Gastrocnemius medialis (tissue), 4 donors: ENCODE measurements at places on chromosomes 2 and 18. TPM values are rescaled to one million over a fixed set of nuclear protein-coding genes. Genes with fewer than 3 reads are reported as not detected.
A peak's percentile ranks its signal among the peaks of the same experiment; 100 is the strongest.

- no peak for DNase-seq
These were observed 284.1 kb downstream of the IRS1 start for GRCh38 chr2:226515344-226516055.

DNA sequence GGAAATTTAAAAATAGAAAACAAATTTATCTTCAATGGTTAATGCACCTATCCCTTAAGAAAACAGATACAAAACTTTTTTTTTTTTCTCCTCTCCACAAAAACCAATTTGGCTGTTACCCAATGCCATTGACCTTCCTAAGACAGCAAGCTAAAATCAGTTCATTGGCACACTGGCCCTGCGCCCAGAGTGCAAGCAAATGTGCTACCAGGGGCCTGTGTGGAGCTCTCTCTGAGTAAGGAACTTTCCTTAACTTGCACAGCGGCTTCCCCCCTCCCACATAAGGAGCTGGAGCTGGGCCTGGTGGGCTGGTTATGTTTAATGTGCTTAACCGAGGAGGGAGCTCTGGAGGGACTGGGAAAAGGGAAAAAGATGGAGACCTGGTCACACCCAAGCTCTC, 17.6 kb upstream of the POU3F3 start:
- no peak for DNase-seq

DNA sequence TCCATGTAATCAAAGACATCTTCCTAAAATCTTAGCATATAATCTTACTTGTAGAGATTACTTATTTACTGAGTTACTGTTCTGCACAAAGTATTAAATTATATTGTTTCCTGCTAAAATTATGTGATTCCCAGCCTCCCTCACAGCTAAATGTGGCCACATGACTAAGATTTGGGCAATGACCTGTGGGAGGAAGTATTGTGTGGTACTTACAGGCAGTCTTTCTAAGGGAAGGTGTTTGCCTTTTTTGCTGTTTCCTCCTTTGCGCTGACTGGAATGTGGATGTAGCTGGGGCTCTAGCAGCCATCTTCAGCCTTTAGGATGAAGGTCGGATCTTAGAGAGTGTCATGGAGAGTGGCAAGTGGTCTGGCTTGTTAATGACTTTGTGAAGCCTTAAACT, 146.3 kb upstream of the APCDD1 start:
- no peak for DNase-seq

DNA sequence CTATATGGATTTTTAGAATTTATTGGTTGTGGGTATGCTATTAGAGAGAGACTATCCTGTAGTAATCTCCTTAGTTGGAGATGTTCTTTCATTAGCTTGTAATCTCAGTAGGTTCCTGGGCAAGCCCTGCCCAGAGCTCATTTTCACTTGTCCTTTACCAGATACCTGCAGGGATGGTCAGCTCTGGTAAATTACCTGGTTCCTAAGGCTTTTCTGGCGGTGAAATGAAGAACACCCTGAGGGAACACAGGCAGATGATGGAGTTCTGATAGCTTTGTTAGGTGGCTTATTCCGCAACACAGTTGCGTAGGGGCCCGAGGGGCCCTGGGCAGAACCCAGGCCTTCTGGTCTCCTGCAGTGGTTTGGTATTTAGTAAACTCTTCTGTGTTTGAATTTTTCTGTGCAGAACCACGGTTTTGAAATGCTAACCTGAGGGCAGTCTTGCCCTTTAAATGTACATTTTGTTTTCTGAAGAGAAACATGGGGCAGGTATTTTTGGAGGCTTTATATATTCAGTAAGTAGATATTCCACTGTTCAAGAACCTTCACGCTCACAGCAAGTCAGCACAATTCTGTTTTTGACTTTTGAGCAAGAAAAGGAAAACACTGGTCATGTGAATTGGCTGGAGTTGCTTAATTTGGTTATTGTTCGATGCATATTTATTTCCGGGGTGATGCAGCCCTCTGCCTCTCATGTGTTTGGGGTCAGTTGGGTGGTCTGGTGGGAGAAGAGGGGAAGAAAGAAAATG, 22.4 kb downstream of the ZNF532 start:
- DNase-seq: no peak

DNA sequence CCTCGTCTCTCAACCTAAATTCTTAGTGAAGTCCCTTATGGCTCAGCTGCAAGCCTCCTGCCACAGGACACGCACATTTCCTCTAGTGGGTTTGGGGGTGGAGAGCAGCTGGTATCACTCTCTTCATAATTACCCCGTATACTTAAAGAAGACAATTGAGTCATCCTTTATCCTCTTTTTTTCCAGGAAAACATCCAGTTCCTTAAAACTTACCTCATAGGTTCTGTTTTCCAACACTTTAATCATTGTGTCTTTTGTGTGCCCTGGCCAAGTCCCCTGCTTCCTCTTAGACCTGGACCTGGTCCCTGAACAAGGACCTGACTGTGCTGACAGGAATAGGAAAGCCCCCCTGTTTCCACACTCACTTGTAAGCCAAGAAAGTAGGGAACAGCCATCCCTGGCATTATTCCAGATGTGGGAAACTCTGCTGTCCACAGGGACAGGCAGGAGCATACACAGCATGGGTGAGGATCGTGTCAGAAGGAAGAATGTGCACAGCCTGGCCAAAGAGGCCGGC, 42.3 kb upstream of the MYO1B start:
- no peak for DNase-seq

- no peak for DNase-seq
These were observed 18.6 kb downstream of the THADA start for GRCh38 chr2:43576981-43577892.

DNA sequence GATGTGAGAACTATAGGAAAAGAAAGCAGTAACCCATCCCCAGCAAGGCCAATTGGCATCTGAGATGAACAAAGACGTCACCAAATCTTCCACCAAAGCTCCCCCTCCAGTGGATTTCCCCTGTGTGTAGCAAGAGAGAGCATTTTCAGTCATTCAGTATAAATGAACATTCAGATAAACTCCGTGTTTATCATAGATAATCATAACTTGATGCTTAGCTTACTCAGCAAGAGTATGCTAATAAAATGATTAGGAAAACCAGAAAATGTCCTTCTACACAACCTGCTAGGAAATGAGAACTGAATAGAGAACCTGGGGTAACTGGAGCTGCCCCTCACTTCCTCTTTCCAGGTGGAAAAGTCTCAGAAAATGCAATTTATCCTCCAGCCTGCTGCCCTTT, 198.0 kb upstream of the CCDC150 start:
- DNase-seq: no peak

Gene SOWAHC
- 1.4 TPM for total RNA-seq

GRCh38 chr2:147855977-147856376, 11.1 kb downstream of the ACVR2A start:
- no peak for DNase-seq

DNA sequence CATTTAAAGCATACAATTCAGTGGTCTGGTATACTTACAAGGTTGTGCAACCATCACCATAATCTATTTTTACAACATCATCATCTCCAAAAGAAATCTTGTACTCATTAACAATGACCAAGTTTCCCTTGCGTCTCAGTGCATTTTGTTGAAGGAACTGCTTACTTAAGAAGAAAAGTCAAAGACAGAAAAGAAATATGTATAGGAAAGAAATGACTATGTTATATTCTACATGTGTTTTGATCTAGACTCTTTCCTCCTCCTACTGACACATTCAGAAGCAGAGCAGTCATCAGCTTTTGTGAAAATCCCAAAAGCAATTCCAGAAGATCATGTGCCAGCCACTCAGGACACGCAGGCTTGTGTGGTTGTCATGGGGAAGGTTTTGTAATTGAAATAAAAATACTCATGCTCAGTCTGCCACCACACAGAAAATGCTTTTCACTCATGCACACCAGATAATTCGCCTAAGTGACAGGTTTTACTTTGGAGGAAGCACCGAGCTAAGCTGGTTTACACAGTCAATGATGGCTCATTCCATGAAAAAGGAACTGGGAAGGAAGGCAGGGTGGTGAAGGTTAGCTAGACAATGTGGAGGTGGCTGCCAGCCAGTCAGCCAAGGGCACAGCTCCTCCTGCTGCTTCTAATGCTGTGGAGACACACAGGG, 158.5 kb upstream of the REV1 start:
- no peak for DNase-seq

Gene IHH
- not detected for total RNA-seq

Gene C2orf69
- 10.3 TPM for total RNA-seq

- no peak for DNase-seq
These were observed 480.8 kb upstream of the KLHL29 start for GRCh38 chr2:22904126-22904684.

- no peak for DNase-seq
These were observed 82.2 kb upstream of the LGALSL start for GRCh38 chr2:64371727-64372126.

DNA sequence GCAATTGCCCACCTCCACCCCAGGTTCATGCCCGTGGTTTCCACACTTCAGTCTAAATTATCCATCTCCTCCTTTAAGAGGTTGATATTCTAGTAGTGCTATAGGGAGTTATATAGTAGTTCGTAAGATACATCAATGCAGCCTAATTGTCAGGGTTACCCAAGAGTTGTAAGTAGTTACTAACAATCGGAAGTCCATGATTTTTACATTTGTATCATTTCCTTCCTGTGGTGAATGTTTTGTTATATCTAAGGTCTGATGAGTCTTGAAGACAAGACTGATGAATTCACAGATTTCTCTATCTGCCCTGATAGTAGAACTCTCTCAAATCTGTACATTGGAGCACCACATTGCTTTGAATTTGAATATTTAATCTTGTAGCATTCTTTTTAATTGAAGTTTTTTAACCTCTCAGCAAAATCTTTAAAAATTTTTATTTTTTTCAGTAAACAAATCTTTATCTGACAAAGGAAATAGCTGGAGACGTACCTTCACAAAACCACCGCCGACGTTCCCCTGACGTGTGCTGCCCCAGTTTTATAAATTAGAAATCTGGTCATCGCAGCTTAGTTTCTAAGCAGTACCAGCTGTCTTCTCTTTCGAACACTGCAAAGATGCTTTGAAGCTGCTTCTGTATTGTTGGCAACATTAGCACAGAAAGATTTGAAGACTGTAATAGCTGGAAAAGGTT, 264.5 kb downstream of the SOCS6 start:
- DNase-seq: no peak

GRCh38 chr2:151638191-151638933, 95.9 kb downstream of the NEB start:
- no peak for DNase-seq

Gene GKN2
- total RNA-seq: not detected

- DNase-seq: no peak
These were observed 6.4 kb downstream of the GALNT14 start for GRCh38 chr2:31131871-31132270.

DNA sequence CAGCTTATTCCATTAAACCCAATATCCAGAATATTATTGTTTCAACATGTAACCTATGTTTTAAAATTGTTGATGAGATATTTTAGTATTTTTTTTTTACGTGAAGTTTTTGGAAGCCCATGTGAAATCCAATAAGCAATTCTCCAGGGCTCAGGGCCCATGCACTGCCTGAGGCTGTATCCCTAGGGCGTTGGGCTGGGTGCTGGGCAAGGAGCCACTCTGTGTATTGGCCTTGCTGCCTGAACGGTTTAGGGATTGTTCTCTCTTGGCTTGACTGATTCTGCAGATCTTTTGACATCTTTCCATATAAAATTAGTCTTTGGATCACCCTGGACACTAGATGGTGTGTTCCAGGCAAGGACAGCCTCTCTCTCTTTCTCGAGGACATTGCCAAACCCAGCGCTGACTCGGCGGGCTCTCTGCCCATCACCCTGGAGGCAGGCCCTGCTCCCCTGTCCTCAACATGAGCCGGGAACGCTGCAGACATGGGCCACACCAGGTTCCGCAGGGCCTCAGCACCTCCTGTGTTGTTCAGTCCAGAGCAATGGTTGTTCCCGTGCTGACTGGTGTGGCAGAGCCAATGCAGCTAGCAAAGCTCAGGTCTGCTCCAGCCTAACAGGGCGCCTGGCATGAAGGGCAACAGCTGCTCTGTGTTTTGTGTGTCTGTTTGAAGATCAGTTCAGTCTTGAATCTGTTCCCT, 163.0 kb downstream of the SEPTIN10 start:
- DNase-seq: peak; percentile 80

GRCh38 chr2:2641541-2642410, 310.7 kb upstream of the MYT1L start:
- no peak for DNase-seq

Gene MYOM1
- total RNA-seq: 281 TPM

- no peak for DNase-seq
These were observed 466.5 kb downstream of the METTL4 start for GRCh38 chr18:2104620-2105462.

DNA sequence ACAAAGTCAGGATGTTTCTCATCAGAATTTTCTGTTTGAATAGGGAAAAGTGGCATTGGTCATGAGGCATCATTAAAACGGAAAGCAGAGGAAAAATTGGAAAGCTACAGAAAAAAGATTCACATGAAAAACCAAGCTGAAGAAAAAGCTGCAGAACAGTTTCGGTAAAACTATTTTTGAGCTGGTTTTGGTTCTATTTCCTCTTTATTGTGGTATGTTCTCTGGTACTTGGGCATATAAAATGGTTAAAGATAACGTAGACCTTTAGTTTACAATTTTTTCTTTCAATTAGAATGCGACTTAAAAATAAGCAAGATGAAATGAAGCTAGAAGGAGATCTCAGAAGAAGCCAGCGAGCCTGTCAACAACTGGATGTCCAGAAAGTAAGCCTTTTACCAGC, 7.6 kb downstream of the GPATCH11 start:
- no peak for DNase-seq

- no peak for DNase-seq
These were observed 55.4 kb downstream of the CNTNAP5 start for GRCh38 chr2:124080281-124081153.

GRCh38 chr18:70329071-70329470, 40.2 kb downstream of the SOCS6 start:
- DNase-seq: no peak
